ENCODE measurements at places on chromosomes 5 and 9.

DNA sequence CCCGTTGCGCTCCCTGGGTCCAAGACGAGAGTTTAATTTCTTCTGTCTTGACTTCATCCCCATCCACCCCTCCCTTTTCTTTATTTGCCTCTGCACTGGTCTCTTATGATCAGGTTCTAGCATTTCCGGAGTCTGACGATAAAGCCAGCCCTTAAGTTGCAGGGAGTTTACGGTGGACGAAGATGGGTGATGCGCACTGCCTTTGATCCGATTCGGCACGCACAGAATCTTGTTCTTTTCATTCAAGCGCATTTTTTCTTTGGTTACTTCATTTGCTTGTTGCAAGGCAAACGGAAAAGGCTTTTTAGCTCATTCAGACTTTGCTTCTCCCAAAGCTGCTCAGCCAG lies 488 bp upstream of the MCTP1 start:
- no peak for DNase-seq

DNA sequence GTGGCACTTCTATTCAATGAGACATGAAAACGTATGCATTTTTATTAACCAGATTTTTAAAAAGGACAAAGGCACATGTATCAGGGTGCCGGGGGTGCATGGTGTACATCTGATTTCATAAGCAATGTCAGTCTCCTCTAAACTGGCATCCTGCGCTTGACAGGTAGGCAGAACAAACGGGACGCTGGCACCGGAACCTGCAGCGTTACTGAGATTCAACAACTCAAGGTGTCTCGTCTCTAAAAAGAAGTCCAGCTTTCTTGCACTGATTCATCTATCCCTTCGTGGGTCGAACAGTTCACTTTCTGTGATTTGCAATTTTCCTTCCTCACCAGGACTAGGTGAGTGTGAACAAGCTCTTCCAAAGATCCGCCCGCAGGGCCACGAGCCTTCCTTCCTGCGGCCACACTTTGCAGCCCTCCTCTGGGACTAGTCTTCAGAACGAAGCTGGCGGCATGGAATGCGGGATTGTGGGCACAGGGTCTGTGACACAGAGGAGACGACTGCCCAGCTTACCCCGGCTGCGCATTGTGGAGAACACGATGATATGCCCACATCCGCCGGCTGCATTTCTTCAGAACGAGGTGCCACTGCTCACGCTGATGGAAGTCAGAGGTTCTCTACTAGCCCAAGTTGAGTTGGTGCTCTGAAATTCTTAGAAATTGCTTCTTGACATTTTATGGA lies 7.2 kb downstream of the SLC6A3 start:
- no peak for DNase-seq

GRCh38 chr9:7656636-7657035 lies 142.9 kb downstream of the DMAC1 start:
- no peak for DNase-seq

- no peak for DNase-seq
Observed at GRCh38 chr5:125865166-125865815, 557.9 kb upstream of the GRAMD2B start.

DNA sequence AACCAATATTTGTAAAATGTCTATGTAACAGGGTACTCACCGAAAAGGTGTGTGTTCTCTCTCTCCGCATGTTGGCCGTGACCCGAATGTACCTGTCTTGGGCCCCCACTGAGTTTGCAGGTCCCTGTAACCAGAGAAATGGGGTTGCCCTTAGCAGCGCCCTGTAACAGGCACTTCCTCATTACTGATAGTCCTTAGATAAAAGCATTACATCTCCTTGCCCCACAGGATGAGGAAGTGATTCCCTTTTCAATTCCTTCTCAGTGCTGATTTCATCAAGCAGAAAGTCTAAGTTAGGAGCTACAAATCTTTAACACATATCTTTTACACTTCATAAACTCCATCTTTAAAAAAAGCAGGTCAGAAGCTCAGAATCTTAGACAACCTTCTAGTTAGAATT lies 15.2 kb upstream of the HMHB1 start:
- no peak for DNase-seq

GRCh38 chr5:135950611-135951010 lies 4.2 kb downstream of the LECT2 start:
- no peak for DNase-seq

GRCh38 chr5:176420972-176421544 lies 4.7 kb upstream of the CLTB start:
- no peak for DNase-seq

- DNase-seq: no peak
Observed at GRCh38 chr5:146026307-146027010, 78.9 kb downstream of the PLAC8L1 start.

DNA sequence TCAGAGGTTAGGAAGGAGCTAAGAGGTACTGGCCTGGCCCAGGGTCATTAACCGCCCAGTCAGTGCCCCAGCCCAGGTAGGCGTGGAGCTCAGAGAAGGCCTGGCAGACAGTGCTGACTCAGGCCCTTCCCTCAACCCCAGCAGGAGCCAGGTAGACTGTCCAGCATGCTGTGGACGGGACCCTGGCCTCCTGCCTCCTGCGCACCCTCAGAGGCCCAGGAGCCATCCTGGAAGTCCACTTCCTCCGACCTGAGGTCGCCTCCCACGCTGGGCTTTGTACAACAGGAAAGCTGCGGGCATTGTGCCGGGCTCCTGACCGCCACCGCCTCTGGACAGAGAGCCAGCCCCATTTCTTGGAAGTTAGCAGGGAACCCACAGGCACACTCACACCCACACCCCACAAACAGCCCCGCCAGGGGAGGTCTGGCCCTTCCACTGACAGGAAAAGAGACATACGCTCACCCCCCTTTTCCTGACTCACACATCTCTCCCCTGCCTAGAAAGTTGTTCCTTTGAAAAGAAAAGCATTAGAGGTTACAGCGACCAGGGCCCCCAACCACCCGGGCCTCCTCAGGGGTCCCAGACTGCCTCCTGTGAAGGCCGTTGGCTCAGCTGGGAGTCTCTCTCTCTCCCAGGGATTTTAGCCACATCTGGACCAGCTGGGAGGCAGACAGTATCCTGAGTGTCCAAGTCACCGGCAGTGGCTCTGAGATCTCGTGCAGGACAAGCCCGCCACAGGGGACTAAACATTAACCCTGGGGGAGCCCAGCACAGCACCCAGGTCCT lies 7.7 kb downstream of the RALGDS start:
- DNase-seq: no peak

DNA sequence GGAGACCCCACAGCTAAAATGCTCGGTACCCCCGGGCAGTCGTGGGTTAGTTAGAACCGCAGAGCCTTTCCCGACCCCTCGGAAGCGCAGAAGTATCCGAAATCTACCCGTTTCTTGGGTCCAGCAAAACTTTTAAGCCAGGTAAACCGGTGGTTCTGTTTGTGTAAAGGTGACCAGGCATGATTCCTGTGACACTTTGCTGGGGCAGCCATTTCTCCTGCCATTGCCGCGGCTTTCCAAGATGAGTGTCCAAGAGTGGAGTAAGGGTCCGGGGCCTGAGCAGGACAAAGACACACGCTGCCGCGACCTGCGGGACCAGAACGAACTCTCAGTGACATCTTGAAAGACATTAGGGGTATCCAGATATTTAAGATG lies 655 bp downstream of the MARVELD2 start:
- no peak for DNase-seq

GRCh38 chr9:88011005-88011766 lies 36.9 kb upstream of the CDK20 start:
- DNase-seq: no peak

DNA sequence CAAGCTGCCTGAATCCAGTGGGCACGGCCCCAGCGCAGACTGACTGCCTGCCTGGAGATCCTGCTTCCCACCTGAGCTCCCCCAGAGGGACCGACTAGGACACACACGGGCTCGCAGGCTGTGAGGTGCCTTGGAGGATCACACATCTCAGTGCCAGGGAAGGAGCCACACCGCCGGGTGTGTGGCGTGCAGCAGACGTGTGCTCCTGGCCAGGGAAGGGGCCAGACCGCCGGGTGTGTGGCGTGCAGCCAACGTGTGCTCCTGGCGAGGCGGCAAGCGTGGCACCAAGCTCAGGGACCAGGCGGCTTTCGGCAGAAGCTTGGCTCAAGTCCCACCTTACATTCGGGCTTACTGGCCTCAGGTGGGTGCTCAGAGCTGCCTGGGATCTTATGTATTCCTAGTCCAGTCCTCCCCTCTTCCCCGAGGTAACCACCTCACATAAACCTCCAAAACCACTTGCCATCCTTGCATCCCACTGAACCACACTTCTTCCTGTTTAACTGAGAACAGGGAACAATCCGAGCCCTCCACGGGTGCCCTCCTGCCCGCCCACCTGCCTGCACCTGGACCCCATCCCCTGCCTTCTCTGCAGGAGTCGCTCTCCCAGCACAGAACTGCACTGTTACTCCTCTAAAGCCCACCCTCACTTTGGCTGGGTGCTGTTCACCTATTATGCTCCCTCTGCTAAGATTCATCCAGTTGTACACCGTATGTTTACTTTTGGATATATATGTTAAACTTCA lies 22.4 kb upstream of the MRNIP start:
- DNase-seq: no peak

- DNase-seq: no peak
Observed at GRCh38 chr5:95728494-95729114, 2.5 kb upstream of the RHOBTB3 start.

GRCh38 chr5:13207112-13207511 lies 737.4 kb downstream of the DNAH5 start:
- no peak for DNase-seq

- DNase-seq: no peak
Observed at GRCh38 chr9:15401266-15401665, 21.4 kb upstream of the SNAPC3 start.

- DNase-seq: no peak
Observed at GRCh38 chr5:9774472-9775079, 144.4 kb upstream of the TAS2R1 start.

DNA sequence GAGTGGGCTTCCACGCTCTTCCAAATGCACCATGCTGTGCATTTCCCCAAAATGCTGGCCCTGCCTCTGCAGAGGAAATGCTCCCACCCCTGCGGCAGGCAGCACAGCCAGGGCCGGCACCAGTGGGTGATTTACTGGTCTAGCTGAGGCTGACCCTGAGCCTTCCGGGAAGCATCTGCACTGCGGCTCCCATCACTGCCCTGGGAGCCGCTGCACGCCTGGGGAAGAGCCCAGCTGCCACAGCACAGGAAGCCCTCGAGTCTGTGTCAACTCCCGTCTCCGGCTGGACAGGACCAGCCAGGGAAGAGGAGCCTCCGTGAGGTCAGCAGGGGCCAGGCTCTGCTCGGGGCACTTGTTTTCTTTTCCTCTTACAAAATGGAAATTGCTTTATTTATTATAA lies 25.1 kb upstream of the EEIG1 start:
- DNase-seq: no peak

DNA sequence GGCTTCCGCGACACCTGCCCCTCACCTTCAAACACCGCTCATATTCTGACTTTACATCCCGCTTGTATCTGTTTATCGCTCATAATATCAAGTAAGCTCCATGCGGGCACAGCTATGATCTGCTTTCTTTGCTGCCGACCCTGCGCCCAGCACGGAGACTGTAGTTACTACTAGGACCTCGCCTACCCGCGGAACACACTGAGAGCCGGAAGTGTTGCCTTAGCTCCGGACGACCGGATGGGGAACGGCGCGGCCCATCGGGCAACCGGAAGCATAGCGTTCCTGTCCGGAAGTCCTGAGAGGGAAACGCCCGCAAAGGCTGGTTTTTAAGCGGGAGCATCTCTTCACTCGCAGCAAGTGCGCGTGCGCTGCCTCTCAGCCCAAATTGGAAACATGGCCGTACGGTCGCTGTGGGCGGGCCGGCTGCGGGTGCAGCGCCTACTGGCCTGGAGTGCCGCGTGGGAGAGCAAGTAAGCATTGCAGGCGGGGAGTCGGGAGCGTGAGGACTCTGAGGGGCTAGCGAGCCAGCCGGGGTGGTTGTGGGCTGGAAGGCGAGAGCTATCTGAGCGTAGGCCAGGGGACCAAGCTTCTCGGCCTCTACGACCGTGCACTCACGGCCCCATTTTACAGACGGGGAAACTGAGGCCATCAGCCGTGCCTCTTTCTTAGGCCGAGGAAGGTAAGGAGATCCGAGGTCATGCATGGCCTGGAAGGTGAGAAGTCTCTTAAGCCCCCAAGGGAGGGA lies at the start of gene GRPEL2:
GRPEL2 (plus strand) TSS at position 353 of the 745 bp plus-strand sequence; CDS start at position 394, 41 bp downstream.
- peak; percentile 67 for DNase-seq

GRCh38 chr9:133707763-133708245 lies 30.3 kb downstream of the SARDH start:
- DNase-seq: no peak

DNA sequence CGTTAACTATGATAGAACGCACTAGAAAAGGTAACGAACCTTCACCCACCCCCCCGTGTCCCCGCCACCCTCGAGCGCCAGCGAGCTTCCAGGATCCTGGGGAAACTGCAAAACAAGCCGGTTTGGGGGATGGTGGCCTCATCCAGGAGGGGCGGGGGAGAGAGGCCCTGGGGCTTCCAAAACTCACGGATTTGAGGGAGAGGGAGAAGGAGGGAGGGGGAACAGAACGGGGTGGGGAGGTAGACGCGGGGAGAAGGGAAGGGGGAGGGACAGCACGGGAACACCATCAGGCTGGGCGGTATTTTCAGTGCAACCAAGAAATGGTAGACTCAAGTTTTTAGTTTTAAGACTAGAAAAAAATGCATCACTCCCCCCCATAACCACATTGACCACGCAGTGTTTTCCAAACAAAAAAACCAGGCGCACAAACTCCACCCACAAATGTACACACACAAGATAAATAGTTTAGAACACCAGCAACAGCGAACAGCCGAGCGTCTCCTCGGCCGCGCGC lies 1.4 kb downstream of the NRARP start:
- DNase-seq: no peak

DNA sequence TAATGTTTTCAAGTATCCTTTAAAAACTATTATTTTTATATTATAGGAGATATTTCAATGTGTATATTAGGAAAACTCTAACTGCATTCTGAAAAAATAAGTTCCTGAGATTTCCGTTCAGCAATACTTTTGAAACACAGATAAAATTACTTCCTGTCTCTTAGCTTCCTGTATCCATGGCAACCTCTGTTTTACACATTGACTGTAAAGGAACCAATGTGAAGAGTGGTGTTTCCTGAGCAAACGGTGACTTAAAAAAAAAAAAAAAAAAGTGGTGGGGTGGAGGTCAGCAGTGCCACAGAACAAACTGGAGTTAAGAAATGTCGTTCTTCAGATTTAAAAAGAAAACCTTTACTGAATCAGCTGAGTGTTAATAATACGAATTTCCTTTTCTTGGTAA lies at the start of gene LRRC70:
LRRC70 (plus strand) TSS at position 280 of the 400 bp plus-strand sequence. CDS start 620 bp downstream, outside the sequence.
- DNase-seq: no peak

DNA sequence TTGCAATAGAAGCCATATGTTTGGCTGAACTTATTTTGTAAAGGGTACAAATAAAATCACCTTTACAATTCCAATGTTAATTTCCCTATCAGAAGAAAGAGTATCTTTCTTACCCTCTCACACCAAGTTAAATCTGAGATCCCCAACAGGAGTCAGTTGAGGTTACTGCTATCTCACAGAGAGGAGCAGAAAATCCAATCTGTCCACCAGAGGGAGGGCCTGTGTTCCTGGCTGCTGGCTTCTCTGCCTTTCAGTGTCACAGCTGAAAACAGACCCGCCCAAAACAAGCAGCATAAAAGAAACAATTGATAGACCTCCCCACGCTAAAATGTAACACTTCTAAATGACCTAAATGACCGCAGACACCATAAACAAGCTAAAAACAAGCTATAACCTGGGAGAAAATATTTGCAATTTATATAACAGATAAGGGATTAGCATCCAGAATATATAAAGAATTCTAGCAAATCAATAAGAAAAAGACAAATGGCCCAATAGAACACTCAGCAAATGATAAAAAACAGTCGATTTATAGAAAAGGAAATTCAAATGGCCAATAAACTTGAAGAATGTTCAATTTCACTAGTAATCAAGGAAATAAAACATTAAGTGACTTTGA lies 24.5 kb upstream of the MVB12B start:
- no peak for DNase-seq

GRCh38 chr9:4346131-4346530 lies 46.3 kb upstream of the GLIS3 start:
- no peak for DNase-seq

Data from stimulated activated CD8-positive, alpha-beta memory T cell treated with anti-CD3 and anti-CD28 coated beads, Interleukin-4, amount 100 ng/mL, for 1 hour (primary cell).